ENCODE measurements at places on chromosomes 13 and 19.

GRCh38 chr19:53357821-53358581 is 7.5 kb upstream of the ZNF525 start:
- DNase-seq: no peak
- no peak overlapping the region for H3K4me3 ChIP-seq
- peaks cover under 1% of the 10 kb centered on the region for H3K36me3 ChIP-seq
- no peaks in the 10 kb centered on the region for H3K4me1 ChIP-seq
- H3K27ac ChIP-seq: no peak overlapping the region

DNA sequence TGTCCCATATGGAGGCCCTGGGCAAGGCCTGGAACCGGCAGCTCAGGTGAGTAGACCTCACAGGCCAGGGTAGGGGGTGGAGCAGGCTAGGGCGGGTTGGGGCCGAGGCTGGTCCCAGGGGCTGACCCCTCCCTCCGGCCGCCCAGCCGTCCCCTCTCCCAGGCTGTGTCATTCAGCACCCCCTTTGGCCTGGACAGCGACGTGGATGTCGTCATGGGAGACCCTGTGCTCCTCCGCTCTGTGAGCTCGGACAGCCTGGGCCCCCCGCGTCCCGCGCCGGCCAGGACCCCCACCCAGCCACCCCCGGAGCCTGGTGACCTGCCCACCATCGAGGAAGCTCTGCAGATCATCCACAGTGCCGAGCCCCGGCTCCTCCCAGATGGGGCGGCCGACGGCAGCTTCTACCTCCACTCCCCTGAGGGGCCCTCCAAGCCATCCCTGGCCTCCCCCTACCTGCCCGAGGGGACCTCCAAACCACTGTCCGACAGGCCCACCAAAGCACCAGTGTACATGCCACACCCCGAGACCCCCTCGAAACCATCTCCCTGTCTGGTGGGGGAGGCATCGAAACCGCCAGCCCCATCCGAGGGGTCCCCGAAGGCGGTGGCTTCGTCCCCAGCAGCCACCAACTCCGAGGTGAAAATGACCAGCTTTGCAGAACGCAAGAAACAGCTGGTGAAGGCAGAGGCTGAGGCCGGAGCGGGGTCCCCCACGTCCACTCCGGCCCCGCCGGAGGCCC is 16.0 kb downstream of the CAMSAP3 start:
- no peak for DNase-seq
- H3K27me3 ChIP-seq: no peaks in the 10 kb centered on the region
- no peak overlapping the region for H3K4me3 ChIP-seq
- H3K27ac ChIP-seq: no peak overlapping the region

GRCh38 chr13:29508876-29509252 is 86.6 kb downstream of the SLC7A1 start:
- no peaks in the 10 kb centered on the region for H3K27me3 ChIP-seq
- DNase-seq: no peak
- no peaks in the 10 kb centered on the region for H3K4me1 ChIP-seq
- H3K36me3 ChIP-seq: peaks cover 15% of the 10 kb centered on the region

- H3K27ac ChIP-seq: no peak overlapping the region
- H3K4me1 ChIP-seq: peaks cover 6% of the 10 kb centered on the region
These were observed 7.8 kb downstream of the FIZ1 start for GRCh38 chr19:55591555-55591954.

DNA sequence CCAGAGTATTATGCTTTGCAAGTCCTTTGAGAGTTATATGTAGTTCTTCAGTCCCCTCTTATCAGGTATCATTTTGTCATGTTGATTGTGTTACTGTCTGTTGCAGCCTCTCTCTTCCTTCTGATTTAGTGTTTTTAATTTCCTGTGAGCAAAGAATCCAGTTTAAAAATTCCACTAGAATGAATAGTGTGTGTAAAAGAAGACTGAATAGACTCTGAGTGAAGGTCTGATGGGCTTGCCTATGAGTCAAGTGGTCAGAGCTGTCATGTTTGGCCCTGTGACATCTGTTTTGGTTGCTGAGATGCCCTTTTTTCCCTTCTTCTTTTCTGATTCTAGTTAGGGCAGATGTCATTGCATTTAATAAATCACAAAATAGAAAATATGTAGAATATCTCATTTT is 23.3 kb upstream of the KCTD4 start:
- H3K36me3 ChIP-seq: peaks cover 4% of the 10 kb centered on the region
- no peak overlapping the region for H3K27ac ChIP-seq
- peaks cover under 1% of the 10 kb centered on the region for H3K4me1 ChIP-seq
- no peak overlapping the region for H3K4me3 ChIP-seq
- no peak for DNase-seq

GRCh38 chr13:23460309-23460708 is 26.8 kb upstream of the SACS start:
- no peak overlapping the region for H3K27ac ChIP-seq
- no peak overlapping the region for H3K4me3 ChIP-seq
- H3K27me3 ChIP-seq: peaks cover under 1% of the 10 kb centered on the region
- H3K4me1 ChIP-seq: no peaks in the 10 kb centered on the region
- no peaks in the 10 kb centered on the region for H3K36me3 ChIP-seq
- no peak for DNase-seq

GRCh38 chr13:30156826-30157615 is 150.3 kb downstream of the KATNAL1 start:
- H3K4me3 ChIP-seq: no peak overlapping the region
- peaks cover 4% of the 10 kb centered on the region for H3K4me1 ChIP-seq
- H3K27ac ChIP-seq: no peak overlapping the region
- no peak for DNase-seq

- no peaks in the 10 kb centered on the region for H3K27me3 ChIP-seq
- H3K4me3 ChIP-seq: no peak overlapping the region
- no peak overlapping the region for H3K27ac ChIP-seq
- no peaks in the 10 kb centered on the region for H3K36me3 ChIP-seq
These were observed 113.1 kb downstream of the KLF5 start for GRCh38 chr13:73171926-73172325.

DNA sequence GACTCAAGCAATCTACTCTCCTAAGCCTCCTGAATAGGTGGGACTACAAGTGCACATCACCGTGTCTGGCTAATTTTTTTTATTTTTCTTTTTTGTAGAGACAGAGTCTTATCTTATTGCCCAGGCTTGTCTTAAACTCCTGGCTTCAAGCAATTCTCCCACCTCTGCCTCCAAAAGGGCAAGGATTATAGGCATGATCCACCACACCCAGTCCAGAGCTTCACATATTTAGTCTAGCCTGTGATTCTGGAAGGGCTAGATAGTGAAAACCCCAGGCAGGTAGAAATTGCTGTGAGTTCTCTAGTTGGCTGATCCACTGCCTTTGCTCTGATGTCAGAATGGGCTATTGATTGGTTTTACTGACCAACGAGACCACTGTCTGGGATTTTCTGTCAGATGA is 854.6 kb upstream of the MIR17HG start:
- no peak overlapping the region for H3K27ac ChIP-seq
- no peak for DNase-seq
- H3K27me3 ChIP-seq: no peaks in the 10 kb centered on the region
- no peaks in the 10 kb centered on the region for H3K4me1 ChIP-seq
- no peak overlapping the region for H3K4me3 ChIP-seq

- H3K27ac ChIP-seq: no peak overlapping the region
- H3K4me3 ChIP-seq: no peak overlapping the region
- no peaks in the 10 kb centered on the region for H3K27me3 ChIP-seq
- H3K36me3 ChIP-seq: peaks cover 4% of the 10 kb centered on the region
- no peak for DNase-seq
These were observed 2.5 kb downstream of the ZNF780B start for GRCh38 chr19:40053491-40053890.

DNA sequence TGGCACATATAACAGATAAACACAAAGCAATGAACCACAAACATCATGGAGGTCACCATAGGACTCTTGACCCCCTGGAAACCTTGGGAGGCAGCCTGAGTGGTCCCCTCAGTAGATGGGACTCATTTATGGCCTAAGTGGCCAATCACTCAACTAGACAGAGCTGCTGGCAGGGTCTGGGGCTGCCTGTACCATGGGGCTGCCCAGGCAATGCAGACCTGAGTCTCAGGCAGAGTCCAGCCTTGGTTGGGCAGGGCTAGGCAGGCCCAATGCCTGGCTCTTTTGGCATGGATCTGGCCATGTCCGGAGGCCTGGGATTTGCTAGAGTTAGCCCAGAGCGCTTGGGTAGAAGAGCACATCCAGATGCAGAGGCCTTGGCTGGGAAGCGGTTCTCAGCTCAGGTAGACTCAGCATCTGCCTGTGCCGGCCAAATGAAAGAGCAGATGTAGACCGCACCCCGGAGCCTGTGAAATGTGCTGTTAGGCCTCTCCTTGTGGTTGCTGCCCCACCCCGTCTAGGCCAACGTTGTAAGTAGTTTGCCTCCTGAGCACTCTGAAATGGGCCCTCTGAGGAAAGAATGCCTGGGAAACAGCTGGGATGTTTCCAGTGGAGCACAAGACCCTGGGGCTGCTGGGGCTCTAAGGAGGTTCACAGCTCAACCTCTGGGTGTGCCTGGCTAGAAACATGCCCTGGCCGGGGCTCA is 171.2 kb downstream of the ZNF536 start:
- no peaks in the 10 kb centered on the region for H3K4me1 ChIP-seq
- no peak overlapping the region for H3K4me3 ChIP-seq
- no peak for DNase-seq
- H3K36me3 ChIP-seq: no peaks in the 10 kb centered on the region

GRCh38 chr19:33740811-33741396 is 55.8 kb upstream of the KCTD15 start:
- H3K4me1 ChIP-seq: no peaks in the 10 kb centered on the region
- H3K27ac ChIP-seq: no peak overlapping the region
- H3K27me3 ChIP-seq: peaks cover 10% of the 10 kb centered on the region
- no peaks in the 10 kb centered on the region for H3K36me3 ChIP-seq

GRCh38 chr13:113996081-113996911 is 22.4 kb upstream of the C13orf46 start:
- H3K4me3 ChIP-seq: no peak overlapping the region
- H3K4me1 ChIP-seq: no peaks in the 10 kb centered on the region
- H3K27ac ChIP-seq: no peak overlapping the region
- peaks cover 9% of the 10 kb centered on the region for H3K36me3 ChIP-seq
- DNase-seq: no peak

- no peaks in the 10 kb centered on the region for H3K36me3 ChIP-seq
- no peak overlapping the region for H3K4me3 ChIP-seq
- no peak for DNase-seq
- H3K27me3 ChIP-seq: no peaks in the 10 kb centered on the region
These were observed 65.3 kb downstream of the DCT start for GRCh38 chr13:94414141-94414540.

DNA sequence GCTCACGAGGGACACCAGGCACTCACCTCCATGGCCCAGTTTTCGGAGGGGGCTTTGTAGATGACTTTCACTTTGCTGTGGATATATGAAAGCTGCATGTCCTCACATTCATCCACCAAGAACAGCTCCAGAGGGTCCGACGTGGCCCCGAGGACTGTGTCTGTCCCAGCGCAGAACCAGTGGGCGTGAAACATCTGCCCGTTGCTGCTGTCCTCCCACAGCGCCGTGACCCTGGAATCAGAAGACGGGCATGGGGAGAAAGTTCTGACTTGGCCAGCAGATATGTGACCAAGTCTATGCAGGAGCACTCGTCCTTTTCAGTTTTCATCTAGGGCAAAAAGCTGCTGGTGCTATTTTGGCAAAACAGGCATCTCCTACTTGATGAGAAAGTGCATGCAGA is 29.7 kb upstream of the EIF3G start:
- no peak overlapping the region for H3K27ac ChIP-seq
- no peak for DNase-seq
- peaks cover 95% of the 10 kb centered on the region for H3K36me3 ChIP-seq
- H3K27me3 ChIP-seq: no peaks in the 10 kb centered on the region

DNA sequence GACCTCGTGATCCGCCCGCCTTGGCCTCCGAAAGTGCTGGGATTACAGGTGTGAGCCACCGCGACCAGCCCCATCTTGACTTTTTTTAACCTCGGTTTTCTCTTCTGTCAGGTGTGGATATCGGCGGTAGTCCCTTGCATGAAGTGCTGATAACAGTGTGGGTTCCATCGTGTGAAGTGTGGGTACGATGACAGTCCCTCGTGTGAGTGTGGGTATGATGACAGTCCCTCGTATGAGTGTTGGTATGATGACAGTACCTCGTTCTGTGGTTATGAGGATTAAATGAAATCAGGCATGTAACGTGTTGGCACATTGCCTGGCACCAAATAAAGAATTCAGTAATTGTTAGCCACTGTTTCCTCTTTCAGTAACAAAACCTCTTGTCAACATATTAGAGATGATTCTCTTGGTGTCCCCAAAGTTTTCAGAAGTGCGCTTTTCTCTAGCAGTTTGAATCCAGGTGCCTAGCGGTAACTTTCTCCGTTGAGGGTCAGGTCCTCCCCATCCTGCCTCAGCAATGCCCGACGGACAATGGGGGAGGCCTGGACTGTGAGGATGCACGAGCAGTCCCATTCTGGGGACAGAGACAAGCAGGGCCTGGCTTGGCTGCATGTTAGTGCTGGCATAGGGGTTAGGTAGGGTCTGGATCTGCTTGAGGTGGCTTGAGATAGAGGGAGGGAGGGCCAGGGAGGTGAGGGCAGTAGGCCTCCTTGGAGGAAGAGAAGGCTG is 15.3 kb downstream of the GATAD2A start:
- peaks cover 4% of the 10 kb centered on the region for H3K4me1 ChIP-seq
- DNase-seq: no peak
- no peak overlapping the region for H3K4me3 ChIP-seq
- H3K27me3 ChIP-seq: no peaks in the 10 kb centered on the region
- H3K27ac ChIP-seq: no peak overlapping the region
- peaks cover 2% of the 10 kb centered on the region for H3K36me3 ChIP-seq

DNA sequence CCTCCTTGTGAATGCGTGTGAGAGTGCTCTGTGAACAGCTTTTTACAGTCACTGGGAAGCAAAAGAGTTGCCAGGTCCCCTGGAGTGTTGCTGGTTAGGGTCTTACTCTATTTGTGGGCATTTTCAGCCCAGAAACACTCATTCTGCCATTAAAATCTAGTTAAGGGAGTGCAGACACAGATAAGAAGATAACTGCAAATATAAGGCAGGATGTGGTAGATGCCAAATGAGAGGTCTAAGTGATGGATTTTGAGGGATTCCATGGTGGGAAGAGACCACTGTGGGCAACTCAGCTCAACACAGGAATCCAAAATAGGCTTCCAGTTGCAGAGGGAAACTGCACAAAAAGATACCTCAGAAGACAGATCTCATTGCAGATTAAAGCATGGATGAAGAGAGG is 54.5 kb upstream of the KL start:
- H3K4me3 ChIP-seq: no peak overlapping the region
- DNase-seq: no peak
- H3K27ac ChIP-seq: no peak overlapping the region
- no peaks in the 10 kb centered on the region for H3K36me3 ChIP-seq
- no peaks in the 10 kb centered on the region for H3K4me1 ChIP-seq
- no peaks in the 10 kb centered on the region for H3K27me3 ChIP-seq

- DNase-seq: no peak
- H3K27me3 ChIP-seq: no peaks in the 10 kb centered on the region
- H3K36me3 ChIP-seq: peaks cover 48% of the 10 kb centered on the region
These were observed 5.1 kb upstream of the MZF1 start for GRCh38 chr19:58578012-58578925.

DNA sequence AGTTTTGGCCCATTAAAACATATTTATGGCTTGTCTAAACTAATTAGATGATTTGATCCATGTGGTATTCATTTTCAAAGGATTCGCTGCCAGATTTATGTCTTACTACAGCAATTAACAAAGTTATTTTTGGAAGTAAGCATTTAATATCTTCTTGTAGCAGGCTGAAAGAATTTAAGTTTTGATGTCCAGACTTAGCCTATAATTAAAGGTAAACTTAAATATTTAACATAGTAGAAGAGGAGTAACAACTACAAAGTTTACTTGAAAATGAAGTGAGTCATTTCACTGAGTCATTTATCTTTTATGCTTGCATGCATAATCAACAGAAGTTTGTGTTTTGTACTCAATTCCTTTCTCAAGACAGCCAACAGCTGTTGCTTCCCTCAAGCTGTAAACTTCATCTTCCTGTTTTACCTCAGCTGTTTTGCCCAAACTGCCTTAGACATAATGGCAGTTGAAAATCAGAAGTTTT is 58.1 kb downstream of the EDNRB start:
- H3K4me1 ChIP-seq: peaks cover 11% of the 10 kb centered on the region
- DNase-seq: no peak
- no peak overlapping the region for H3K4me3 ChIP-seq
- no peaks in the 10 kb centered on the region for H3K36me3 ChIP-seq
- no peak overlapping the region for H3K27ac ChIP-seq
